ENCODE measurements at places on chromosomes 2 and 18. TPM values are rescaled to one million over a fixed set of nuclear protein-coding genes. Genes with fewer than 3 reads are reported as not detected.

MYO1B gene
- 14.8 TPM for total RNA-seq

SNRNP27 gene
- 71.0 TPM for total RNA-seq

ICA1L gene
- 14.4 TPM for total RNA-seq

- no peaks in the 10 kb centered on the region for H3K36me3 ChIP-seq
- no peak overlapping the region for H3K27ac ChIP-seq
- DNase-seq, result no peak
- H3K27me3 ChIP-seq, result peaks cover 7% of the 10 kb centered on the region
Measured at GRCh38 chr2:112995346-112995920, 9.8 kb upstream of the IL36A start.

Data from esophagus muscularis mucosa (tissue), 4 donors.